ENCODE measurements at places on chromosomes 2 and 18. TPM values are rescaled to one million over a fixed set of nuclear protein-coding genes. Genes with fewer than 3 reads are reported as not detected.

DNA sequence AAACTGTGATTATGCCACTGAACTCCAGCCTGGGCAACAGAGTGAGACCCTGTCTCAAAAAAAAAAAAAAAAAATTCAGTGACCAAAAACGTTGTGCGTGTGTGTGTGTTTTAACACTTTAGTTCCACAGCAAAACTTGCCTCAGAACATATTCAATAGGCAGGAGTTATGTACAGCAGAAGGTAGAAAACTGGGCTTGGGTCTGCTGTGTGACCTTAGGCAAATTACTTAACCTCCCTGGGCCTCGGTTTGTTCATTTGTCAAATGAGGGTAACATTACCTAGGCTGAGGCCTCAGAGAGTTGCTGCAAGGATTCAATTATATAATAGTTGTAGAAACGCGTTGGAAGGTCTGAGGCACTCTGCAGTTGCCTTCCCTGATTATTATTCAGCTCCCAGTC is 10.3 kb upstream of the SCG2 start:
- no peak for DNase-seq

- no peak for DNase-seq
Measured at GRCh38 chr2:202639231-202639630, 4.5 kb downstream of the FAM117B start.

The C2orf68 gene
- polyA plus RNA-seq, result 37.6 TPM

DNA sequence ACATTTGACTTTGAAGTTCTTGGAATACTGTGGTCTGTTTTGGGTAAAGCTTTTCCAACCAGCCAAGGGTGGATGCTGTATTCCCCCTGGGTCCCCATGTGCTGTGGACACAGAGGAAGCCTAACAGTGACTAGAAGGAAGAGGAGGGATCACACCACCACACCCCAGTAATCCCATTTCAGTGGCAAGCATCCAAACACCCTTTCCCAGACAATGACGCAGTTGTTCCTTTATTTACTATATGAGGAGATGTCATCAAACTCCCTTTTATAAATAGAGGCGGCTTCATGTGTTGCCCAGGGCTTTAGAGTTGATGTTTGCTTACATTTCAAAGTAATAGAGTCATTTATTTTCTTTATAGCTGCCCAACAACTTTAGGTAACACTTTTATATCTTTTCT is 959.4 kb upstream of the GYPC start:
- no peak for DNase-seq

The RTP5 gene
- not detected for polyA plus RNA-seq

DNA sequence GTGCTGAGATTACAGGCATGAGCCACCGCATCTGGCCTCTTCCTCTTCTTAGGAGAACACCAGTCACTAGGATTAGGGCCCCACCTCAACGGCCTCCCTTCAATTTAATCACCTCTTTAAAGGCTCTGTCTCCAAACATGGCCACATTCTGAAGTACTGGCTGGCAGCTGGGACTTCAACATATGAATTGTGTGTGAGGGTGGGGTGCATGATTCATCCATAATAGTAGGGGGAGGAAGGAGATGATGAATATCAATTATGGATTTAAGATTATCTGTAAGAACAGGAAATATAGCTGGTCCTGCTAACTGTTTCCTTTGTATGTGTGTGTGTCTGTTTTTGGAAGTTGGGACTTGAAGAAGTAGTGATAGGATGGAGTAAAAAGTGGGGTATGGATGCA is 14.7 kb upstream of the EPG5 start:
- DNase-seq, result no peak

The PROKR1 gene
- polyA plus RNA-seq, result not detected

- no peak for DNase-seq
Measured at GRCh38 chr2:223420048-223420447, 182.1 kb downstream of the SCG2 start.

The MAL gene
- 1,006 TPM for polyA plus RNA-seq

DNA sequence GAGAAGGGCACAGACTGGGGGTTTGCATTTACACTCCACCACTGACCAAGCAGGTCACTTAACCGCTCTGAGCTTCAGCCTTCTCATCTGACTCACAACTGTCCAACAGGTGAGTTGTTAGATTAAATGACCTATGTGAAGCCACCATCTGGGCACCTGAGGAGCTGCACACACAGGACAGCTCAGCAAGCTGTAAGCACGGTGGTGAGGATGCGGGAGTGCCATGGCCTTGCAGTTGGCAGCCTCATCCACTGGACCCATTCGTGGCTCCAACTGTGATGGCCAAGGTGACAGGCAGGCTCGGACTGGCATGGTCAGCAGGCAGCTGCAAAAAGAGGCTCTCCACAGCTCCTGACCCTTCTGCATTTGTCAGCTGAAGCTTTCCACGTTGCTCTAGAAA is 23.3 kb upstream of the AMMECR1L start:
- DNase-seq, result no peak

GRCh38 chr2:11196246-11196645 is 41.0 kb downstream of the SLC66A3 start:
- DNase-seq, result no peak

The TXNDC2 gene
- not detected for polyA plus RNA-seq

The CCDC148 gene
- 6.6 TPM for polyA plus RNA-seq

- no peak for DNase-seq
Measured at GRCh38 chr2:127508631-127509034, 17.7 kb downstream of the IWS1 start.

GRCh38 chr2:15445891-15446562 is 115.1 kb downstream of the NBAS start:
- DNase-seq, result no peak

The ITPRIPL1 gene
- 0.73 TPM for polyA plus RNA-seq

- no peak for DNase-seq
Measured at GRCh38 chr2:172211512-172211911, 108.8 kb upstream of the DLX2 start.

DNA sequence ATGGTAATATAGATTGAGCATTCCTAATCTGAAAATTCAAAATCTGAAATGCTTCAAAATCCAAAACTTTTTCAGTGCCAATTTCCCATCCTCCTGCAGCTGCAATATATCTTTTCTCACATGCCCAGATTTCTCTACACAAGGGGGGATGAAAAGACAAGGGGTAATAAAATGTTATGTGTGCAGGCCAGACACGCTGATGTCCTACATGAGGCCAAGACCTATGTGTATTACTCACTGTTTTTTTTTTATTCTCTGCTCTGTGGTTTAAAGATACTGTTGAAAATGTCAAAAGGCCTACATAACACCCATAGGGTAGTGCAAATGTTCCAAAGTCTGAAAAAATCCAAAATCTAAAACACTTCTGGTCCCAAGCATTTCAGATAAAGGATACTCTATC is 41.2 kb upstream of the CWC22 start:
- DNase-seq, result no peak

GRCh38 chr2:101854877-101855276 is 136.9 kb upstream of the IL1R2 start:
- DNase-seq, result no peak

All from kidney (tissue), 22 donors.